ENCODE measurements at places on chromosomes 1 and 21.

GRCh38 chr1:201769966-201770365 lies 59.0 kb upstream of the IPO9 start:
- DNase-seq, result no peak

GRCh38 chr1:56167596-56167995 lies 411.8 kb downstream of the PLPP3 start:
- no peak for DNase-seq

GRCh38 chr1:4395158-4395557 lies 259.3 kb upstream of the AJAP1 start:
- DNase-seq, result no peak

- no peak for DNase-seq
Observed at GRCh38 chr1:173503391-173503790, 26.3 kb downstream of the PRDX6 start.

GRCh38 chr1:156471496-156472490 lies 28.8 kb downstream of the MEF2D start:
- no peak for DNase-seq

GRCh38 chr1:168019407-168019806 lies 82.5 kb upstream of the MPC2 start:
- no peak for DNase-seq

DNA sequence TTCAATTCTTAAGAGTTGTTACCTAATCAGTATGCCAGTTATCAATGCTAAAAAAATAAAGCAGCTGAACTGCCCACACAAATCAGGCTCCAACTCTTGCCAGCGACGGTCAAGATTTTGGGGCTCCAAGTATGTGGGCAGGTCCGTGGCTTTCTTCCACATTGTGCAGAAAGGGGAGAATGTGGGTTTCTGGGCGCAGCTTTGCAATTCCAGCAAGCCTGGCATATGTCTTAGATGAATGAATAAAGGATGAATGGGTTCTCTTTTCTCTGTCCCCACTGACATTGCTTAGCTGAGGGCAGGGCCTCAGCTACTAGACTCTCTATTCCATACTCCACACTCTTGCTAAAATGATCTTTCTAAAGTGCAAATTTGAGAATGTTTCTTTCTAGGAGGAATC lies 42.4 kb downstream of the NENF start:
- no peak for DNase-seq

DNA sequence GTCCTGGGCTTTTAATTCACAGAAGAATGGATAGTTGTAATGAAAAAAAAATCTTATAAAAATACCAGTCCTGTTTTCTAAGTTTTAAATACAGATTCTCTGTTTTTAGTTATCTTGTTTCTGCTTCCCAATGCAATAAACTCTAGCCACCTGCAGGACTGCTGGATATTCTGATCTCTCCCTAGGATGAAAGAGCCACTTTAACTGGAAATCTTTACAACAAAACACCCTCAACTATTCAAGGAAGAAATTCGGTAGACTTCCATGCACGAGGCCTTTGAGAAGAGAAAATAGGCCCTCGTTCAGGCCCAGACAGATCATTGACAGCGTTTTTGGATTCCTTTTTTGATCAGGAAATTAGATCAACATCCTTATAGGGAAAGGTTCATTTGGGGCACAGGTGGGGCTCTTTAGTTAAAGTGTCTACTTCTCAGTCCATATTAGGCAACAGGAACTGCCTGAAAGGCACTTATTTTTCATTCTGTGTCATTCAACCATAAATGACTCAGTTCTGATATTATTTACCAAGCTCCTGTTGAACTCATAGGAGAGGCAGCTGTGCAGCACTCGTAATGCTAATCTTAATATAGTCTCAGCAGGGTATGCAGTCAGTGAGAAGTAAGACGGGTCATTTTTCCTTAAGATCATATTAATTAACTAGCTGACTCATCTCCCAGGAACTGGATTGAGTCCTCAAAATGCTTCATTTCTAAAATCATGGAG lies 71.1 kb upstream of the ERRFI1 start:
- DNase-seq, result no peak

GRCh38 chr1:24393892-24394291 lies 19.7 kb downstream of the STPG1 start:
- peak; percentile 79 for DNase-seq

DNA sequence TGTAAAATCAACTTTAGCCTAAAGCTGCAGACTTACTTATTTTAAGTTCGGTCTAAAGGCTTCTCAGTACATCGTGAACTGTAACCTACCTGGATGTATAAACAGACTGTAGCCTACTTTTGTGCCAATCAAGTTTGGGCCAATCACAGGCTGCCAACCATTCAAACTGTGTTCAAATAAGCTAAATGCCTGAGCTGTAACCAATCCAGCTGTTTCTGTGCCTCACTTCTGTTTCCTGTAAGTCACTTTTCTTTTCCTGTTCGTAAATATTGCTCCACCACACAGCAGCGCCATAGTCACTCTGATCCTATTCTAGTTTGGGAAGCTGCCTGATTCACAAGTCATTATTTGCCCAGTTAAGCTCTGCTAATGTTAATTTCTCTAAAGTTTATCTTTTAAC lies 37.5 kb upstream of the SLAMF9 start:
- DNase-seq, result peak; percentile 47

GRCh38 chr1:32896451-32896850 lies 4.7 kb downstream of the TMEM54 start:
- DNase-seq, result no peak

DNA sequence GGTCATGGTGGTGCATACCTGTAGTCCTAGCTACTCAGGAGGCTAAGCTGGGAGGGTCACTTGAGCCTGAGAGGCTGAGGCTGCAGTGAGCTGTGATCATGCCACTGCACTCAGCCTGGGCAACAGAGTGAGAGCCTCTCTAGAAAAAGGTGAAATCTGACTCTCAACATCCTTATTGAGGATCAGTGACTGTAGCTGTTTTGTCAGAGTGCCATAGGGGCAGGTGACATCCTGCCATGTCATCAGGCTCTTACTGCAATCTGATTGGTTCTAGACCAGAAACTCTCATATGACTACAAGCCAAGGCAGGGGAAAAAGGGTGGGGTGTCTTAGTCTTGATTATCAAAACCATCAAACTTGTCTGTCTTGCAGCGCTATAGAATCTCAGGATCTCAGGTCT lies 62.8 kb upstream of the NGF start:
- no peak for DNase-seq

Measured in vagina (tissue), 2 donors.